CD4-positive, alpha-beta T cell treated with Interleukin-17A for 4 hours (primary cell): ENCODE measurements at places on chromosomes 1 and 21.

DNA sequence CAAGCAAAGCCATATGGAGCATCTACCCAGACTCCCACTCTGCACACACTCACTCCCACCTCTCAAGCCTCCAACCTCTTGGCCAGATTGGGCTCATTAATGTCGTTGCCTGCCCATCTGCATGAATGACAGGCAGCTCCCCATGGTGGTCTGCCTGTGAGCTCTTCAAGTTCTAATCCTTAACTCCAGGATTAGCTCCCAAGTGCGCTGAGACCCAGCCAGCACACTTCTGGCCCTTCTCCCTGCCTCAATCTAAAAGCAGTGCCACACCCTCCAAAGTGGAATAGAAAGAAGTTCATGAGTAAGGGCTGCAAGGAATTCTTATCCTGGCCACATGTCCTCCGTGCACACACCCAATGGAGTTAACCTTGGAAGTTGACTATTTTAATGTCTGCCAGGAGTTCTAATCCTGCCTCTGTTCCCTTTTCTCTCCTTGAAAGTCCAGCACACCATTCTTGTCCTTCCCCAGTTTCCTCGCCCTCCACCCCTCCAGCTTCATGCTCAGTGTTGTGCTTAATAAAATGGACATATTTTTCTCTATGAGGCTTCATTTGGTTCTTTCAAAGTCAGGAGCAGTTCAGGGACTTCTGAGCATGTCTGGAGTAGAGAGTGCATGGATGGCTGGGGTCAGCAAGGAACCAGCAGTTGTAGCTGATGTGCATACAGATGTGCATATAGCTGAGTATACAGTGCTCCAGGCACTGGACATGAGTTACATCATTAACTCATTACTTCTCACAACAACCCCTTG is 30.1 kb downstream of the CAMK1G start:
- DNase-seq = no peak

DNA sequence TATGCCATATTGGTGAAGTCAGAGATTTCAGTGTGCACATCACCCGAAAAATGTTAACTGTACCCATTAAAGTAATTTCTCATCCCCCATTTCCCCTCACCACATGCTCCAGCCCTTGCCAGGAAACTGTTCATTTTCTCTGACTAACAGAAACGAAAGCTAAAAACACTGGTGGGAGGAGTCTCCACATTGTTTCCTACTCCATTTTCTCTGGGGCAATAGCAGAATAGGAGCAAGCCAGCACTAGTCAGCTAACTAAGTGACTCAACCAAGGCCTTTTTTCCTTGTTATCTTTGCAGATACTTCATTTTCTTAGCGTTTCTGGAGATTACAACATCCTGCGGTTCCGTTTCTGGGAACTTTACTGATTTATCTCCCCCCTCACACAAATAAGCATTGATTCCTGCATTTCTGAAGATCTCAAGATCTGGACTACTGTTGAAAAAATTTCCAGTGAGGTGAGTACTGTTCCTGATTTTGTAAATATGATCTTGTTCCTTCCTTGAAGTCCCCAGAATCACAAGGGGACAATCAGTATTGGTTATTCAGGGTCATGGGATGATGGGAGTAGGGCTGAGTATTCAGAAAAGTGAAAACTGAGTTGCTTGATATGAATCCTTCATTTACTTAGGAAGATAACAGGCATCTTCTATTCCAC is at the start of gene IFI16:
Gene IFI16 (plus strand): TSS at position 204 of the 658 bp plus-strand sequence. CDS start 4,774 bp downstream, outside the sequence.
- peak; percentile 67 for DNase-seq

DNA sequence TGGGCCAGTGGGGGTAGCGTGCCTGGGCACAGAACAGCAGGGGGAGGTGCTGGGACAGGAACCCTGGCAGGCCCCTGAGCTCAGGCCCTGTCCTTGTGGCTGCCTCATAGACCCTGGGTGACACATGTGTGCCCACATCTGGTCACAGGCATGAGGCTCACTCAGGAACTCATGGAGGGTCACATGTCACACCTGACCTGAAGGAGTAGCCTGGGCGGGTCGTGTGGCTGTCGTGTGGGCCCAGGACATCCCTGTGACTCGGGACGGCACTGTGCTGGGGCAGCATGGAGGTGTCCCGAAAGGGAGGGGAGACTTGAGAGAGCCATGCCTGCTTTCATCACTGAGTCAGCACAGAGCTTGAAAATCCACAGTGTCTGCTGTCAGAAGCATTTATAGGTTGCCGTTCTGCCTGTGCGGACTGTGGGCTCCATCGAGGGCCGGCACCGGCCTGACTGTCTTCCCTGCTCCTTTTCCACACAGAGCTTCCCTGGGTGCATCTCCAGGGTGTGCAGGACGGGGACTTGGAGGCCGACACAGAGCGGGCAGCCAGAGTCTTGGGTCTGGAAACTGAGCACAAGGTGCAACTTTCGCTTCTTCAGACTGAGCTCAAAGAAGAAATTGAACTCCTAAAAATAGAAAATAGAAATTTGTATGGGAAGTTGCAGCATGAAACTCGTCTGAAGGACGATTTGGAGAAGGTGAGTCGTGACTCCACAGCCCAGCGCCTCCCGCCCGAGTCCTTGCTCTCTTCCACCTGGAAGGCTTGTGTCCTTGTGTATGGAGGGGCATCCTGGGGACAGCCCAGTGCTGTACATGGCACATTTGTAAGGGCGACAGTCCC is 32.8 kb downstream of the PCNT start:
- no peak for DNase-seq

GRCh38 chr1:236016782-236017400 is 48.0 kb downstream of the NID1 start:
- no peak for DNase-seq

GRCh38 chr1:64822621-64823020 is 77.7 kb downstream of the RAVER2 start:
- DNase-seq = no peak

DNA sequence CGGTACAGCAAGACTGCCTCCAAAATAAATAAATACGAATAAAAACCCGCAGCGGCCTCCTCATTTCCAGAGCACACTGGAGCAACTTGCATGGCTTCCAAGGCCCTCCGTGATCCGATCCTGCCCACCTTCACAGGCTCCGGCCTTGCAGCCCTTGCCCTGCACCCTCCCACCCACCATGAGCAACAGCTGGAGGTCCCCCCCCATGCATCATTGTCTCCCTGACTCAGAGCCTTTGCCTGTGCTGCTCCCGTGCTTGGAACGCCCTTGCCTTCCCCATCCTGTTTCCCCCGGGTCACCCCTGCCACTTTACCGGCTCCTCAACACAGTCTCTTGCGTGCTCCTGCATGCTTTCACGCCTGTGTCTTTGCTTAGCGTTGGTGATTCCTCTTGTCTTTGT is 71.0 kb upstream of the ANGPTL1 start:
- DNase-seq = no peak

DNA sequence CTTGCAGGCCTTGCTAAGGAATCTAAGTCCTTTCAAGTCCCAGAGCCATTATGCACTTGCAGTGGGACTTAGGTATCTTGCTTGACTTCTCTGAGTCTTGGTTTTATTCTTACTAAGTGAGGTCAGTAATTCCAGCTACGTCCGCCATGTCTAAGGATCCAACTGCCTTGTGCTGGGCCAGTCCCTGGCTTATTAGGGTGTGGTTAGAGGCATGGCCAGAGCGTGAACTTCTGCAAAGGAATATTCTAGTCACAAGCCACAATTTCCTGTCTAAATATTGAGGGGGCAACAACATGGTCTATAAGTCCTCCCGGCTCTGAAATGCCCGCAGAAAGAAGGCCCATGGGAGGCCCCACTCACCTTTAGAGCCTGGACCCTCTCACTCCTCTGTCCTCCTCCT is 82.9 kb downstream of the TMEM53 start:
- no peak for DNase-seq

- DNase-seq = no peak
These were observed 59.8 kb downstream of the DDR2 start for GRCh38 chr1:162691999-162692575.

DNA sequence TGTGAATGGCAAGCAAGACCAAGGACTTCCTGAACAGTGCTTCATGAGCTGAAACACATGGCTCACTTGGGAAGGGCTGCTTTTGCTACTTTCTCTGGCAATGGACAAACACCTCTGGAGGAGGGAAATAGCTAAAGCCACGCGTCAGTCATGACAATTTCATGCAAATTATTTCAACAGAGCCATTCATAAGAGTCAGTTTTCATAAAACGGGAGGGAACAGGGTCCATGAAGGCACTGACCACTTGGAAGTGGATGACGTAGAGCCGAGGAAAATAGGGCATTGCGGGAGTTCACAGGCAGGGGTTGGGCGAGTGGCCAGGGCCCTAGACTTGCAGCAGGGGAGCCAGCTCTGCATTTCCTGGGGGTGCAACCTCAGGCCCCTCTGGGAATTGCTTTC is 43.9 kb downstream of the SDC3 start:
- no peak for DNase-seq

GRCh38 chr1:116346943-116347673 is 25.9 kb upstream of the ATP1A1 start:
- peak; percentile 40 for DNase-seq

DNA sequence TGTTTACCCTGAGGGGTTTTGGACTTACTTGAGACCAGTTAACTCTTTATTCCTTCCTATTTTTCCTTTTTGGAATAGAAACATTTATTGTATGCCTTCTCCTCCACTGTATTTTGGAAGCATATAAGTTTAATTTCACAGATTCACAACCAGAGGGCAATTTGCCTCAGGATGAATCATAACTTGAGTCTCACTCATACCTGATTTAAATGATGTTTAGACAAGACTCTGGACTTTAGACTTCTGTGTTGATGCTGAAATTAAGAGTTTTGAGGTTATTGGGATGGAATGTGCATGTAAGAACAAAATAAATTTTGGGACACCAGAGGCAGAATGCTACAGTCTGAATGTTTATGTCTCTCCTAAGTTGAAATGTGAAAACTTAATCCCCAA is 7.1 kb upstream of the ADAM30 start:
- no peak for DNase-seq

DNA sequence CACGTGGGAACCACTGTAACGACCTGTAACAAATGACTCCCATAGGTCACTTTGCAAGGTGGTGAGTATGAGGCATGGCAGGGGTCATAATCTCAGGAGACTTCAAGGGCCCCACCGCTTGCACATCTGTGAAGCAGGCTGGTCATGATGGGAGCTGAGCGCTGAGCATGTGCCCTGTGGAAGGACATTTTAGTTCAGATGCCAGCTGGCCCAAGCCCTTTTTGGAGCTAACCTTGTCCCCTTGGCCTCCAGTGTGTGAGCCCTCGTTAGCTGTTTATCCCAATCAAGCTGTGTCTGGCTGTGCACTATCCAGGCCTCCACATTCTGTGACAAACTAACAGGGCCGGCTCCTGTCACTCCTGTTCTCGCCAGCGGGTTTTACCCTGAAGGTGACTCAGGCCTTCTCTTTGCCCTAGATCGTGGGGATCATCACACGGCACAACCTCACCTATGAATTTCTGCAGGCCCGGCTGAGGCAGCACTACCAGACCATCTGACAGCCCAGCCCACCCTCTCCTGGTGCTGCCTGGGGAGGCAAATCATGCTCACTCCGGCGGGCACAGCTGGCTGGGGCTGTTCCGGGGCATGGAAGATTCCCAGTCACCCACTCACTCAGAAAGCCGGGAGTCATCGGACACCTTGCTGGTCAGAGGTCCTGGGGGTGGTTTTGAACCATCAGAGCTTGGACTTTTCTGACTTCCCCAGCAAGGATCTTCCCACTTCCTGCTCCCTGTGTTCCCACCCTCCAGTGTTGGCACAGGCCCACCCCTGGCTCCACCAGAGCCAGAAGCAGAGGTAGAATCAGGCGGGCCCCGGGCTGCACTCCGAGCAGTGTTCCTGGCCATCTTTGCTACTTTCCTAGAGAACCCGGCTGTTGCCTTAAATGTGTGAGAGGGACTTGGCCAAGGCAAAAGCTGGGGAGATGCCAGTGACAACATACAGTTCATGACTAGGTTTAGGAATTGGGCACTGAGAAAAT is 7.6 kb downstream of the NPPA start:
- no peak for DNase-seq

DNA sequence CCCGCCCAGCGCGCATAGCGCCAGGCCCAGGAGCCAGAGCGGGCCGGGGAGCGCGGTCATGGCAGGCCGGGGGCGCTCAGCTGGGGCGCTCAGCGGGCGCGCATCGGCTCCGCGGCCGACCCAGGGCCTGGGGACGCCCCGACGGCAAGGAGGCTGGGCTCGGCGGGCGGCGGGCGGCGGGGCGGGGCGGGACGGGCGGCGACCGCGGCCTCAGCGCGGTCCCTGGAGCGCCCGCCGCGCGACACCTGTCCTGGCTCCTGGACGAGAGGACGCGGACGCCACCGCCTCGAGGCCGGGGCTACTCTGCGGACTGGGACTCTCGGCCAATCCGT is 273 bp downstream of the BMP8B start:
- no peak for DNase-seq

DNA sequence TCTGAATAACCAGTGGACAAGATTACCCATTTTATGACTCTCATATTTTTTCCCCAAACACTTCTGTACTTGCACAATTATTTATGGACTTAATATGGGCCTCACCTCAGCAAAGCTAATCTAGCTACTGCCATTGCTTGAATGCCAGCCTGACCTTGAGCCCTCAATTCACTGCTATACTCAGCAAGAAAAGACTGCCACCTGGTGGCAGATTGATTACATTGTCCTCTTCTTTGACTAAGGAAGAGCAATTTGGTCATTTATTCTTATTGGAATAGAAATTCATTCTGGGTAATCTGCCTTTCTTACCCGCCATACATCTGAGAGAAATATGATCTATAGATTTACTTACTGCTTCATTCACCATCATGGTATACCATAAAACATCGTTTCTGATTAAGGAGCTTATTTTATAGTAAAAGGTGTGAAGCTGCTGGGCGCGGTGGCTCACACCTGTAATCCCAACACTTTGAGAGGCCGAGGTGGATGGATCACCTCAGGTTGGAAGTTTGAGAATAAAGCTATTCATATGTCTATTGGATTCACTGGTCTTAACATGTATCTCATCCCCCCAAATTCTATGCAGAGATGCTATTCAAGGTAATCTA is 32.9 kb upstream of the DIPK1A start:
- DNase-seq = peak; percentile 83

GRCh38 chr21:33302055-33302454 is 22.7 kb upstream of the IFNAR1 start:
- no peak for DNase-seq

GRCh38 chr1:200355801-200356200 is 54.0 kb downstream of the ZNF281 start:
- DNase-seq = no peak

DNA sequence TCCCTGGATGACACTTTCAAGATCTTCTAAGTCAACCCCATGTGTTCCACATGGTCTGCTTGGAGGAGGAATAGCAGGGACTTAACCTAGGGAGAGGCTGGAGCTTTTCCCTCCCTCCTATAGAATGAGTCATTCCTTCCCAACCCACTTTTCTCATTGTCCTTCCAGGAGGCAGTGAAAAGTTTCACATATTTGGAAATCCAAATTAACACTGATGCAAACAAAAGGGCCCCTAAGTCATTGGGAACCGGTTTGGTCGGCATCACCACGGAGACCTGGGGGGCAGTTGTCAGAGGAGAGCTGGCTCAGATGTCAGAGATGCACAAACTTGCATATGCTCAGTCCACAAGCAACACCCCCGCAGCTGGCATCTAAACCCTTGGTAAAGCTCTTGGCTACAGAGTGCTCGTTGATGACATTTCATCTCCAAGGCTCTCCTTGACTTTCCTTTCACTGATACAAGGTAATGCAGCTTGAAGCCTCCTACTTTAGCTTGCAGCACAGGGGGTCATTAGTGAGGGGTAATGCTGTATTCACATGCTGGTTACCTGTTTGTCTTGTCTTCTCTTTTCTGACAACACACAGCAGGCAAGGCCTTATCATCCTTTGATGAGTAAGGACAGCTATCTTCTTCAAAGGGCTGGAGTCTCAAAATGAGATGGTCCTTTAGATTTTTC is 12.3 kb upstream of the LRRC8D start:
- DNase-seq = no peak

GRCh38 chr1:4638345-4638729 is 16.1 kb upstream of the AJAP1 start:
- no peak for DNase-seq

GRCh38 chr1:151898519-151898991 is 10.8 kb downstream of the THEM4 start:
- peak; percentile 79 for DNase-seq
